ENCODE measurements at places on chromosomes 12 and 14.
A peak's percentile ranks its signal among the peaks of the same experiment; 100 is the strongest.

DNA sequence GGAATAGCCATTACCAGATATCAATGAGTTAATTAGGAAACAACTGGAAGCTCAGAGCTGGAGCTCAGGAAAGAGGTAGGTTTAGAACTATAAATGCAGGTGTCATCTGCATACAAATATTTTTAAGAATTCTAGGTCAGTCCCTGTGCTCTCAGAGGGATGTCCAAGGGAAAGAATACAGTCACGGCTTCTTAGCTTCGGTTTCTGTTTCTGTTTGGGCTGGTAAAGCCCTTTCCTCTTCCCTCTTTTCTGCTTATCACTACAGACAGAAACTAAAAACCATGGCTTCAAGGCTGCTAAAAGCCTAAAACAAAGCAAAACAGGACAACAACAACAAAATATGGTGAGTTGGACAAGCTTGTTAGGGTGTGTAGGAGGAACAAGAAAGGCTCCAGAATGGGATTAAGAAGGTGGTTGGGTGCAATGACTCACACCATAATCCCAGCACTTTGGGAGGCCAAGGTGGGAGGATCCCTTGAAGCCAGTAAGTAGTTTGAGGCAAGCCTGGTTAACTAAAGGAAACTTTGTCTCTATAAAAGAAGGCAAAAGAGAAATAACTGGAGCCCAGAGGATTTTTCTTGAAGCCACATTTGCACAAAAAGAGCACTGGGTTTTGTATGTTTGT lies 113.0 kb downstream of the SEC23A start:
- no peak for DNase-seq

GRCh38 chr12:65004270-65004669 lies 116.8 kb downstream of the WIF1 start:
- DNase-seq, result no peak

DNA sequence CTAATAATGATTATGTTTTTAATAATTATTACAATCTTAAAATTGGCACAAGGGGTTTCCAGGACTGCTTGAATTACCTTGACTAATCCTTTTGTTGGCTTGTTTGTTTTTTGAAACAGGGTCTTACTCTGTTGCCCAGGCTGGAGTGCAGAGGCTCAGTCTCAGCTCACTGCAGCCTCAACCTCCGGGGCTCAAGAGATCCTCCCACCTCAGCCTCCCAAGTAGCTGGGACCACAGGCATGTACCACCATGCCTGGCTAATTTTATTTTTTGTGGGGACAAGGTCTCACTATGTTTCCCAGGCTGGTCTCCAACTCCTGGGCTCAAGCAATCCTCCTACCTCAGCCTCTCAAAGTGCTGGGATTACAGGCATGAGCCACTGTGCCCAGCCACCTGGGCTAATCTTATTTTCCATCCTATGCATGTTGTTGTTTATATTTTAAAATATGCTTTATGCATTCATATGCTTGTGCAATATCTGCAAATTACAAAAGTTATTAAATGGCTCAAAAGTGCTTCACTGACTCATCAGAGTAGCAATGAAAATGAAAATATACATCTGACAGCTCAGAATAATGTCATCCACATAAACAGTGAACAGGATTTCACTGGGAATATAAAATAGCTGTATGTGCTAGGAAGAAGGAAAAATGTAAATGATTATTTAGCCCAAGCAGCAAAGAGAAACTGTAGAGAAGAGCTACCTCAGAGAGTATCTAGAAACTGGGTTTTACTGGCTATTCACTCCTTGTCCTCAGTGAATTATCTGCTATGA lies 24.8 kb upstream of the PLEKHG6 start:
- no peak for DNase-seq

- DNase-seq, result peak; percentile 94
These were observed 126.0 kb upstream of the ATF7IP start for GRCh38 chr12:14239350-14239934.

- no peak for DNase-seq
These were observed 10.1 kb downstream of the LTB4R start for GRCh38 chr14:24321212-24321975.

DNA sequence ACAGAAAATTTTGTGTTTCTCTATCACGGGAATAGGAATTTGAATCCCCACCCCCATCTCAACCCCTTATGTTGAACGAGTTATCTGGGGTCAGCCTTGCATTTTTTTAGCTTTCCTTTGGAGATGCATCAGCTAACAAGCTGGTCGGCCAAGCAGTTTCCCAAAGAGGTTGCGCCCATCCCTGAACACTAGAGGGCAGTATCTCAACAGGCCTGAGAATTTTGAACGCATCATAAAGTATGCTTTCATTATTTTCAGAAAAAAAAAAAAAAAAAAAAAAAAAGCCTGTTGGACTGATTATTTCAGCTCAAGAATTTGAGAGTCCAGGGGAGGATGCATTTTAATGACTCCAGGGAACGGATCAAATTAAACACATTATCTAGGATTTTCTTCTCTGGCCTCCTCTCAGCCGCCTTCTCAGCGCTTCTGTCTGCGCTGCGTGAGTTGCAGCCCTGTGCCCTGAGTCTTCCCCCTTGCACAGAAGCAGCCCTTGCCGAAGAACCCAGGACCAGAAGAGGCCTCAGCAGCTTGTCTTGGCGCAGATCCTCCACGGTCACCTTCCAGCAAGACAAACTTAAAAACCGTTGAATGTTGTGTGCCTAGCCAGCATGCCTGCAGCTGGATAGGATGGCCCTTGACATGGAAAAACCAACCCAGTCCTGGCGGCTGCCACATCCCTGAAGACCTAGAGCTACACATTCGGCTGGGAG lies 76.6 kb upstream of the GZMB start:
- DNase-seq, result peak; percentile 37

GRCh38 chr12:98332642-98333041 lies 182.7 kb upstream of the TMPO start:
- DNase-seq, result no peak

- peak; percentile 28 for DNase-seq
These were observed 140.4 kb upstream of the NRXN3 start for GRCh38 chr14:78029601-78030372.

All from BE2C (cell line).